ENCODE measurements at places on chromosomes 3 and 15.

- no peak for DNase-seq
These were observed 83.4 kb upstream of the POU1F1 start for GRCh38 chr3:87359826-87360225.

- no peak for DNase-seq
These were observed 241.2 kb downstream of the NTRK3 start for GRCh38 chr15:88015228-88015860.

- no peak for DNase-seq
These were observed 98.0 kb downstream of the KCNAB1 start for GRCh38 chr3:156218353-156218744.

DNA sequence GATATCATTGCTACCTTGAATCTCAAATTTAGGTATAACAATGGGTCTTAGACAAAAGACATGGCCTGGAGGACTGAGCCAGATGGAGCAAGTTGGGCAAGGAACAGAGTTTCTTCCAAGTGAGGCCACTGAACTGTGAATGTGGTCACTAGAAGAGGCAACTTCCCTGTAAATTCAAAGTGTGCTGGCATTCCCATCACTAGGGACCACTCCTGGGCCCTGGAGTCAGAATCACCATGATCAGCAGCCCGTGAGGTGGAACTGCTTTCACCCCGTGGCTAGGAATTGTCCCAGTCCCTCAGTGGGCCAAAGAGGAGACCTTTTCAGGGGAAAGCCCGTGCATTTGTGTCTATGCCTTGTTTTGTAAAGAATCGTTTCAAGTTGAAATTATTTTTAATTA lies 47.3 kb downstream of the HES1 start:
- no peak for DNase-seq

DNA sequence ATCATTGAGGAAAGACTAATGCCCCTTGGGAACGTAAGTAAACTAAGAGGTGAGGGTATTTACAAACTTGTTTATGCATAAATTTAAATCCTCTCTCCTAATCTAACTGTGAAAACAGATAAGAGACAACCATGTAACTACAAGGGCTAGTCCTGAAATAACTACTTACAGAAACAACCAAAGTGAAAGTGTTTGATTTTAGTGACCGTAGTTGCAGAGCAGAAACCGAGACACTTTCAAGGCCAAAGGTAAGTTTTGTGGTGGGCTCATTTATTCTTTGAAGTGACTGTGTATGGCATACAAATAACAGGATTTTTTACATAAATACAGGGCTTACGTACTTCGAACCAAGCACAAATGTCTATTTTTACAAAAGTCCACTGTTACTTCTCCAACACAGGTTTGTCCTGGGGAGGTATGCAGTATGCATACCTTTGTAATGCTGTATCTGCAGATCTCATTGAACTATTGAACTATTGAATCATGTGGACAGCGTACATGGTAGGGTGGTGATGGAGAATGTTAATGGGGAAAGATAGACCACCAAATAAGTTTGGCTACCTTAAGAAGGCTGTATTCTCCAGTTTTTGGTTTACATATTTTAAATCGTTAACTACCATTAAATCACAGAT lies 99.6 kb upstream of the RBMS3 start:
- no peak for DNase-seq

DNA sequence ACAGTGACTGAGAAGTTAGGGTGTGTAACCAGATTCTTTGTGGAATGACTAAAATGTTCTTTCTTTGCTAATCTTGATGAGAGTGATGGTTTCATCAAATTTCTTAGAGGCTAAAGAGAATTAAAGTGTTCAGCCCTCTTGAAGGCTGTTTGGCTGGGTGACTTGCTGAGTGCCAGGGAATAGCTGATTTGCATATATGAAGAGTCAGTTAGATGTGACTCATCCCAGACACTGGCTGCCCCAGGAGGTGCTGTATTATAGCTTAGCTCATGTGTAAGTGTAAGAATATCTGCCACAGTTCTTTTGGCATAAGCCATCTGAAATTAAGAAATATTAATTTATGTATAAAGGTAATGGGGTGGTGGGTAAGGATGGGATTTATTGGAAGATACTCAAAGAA lies 535.1 kb downstream of the NLGN1 start:
- DNase-seq: peak; percentile 29

DNA sequence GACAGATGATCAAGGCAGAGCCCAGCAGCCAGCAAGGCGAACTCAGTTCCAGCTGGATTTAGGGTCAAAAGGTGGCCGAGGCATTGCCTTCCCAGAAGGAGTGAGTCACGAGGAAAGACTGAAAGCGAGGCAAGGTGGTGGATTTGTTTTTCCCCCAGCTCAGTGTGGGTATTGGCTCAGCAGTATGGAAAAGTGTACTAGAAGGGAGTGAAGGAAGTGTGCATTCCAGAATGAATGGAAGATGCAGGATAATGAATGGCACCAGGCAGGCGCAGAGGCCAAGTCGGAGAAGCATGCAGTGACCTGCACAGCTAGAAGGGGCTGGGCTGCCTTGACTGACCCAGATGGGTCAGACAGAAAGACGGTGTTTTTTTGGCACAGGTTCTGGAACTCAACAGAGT lies 46.3 kb downstream of the FOXP1 start:
- peak; percentile 94 for DNase-seq

DNA sequence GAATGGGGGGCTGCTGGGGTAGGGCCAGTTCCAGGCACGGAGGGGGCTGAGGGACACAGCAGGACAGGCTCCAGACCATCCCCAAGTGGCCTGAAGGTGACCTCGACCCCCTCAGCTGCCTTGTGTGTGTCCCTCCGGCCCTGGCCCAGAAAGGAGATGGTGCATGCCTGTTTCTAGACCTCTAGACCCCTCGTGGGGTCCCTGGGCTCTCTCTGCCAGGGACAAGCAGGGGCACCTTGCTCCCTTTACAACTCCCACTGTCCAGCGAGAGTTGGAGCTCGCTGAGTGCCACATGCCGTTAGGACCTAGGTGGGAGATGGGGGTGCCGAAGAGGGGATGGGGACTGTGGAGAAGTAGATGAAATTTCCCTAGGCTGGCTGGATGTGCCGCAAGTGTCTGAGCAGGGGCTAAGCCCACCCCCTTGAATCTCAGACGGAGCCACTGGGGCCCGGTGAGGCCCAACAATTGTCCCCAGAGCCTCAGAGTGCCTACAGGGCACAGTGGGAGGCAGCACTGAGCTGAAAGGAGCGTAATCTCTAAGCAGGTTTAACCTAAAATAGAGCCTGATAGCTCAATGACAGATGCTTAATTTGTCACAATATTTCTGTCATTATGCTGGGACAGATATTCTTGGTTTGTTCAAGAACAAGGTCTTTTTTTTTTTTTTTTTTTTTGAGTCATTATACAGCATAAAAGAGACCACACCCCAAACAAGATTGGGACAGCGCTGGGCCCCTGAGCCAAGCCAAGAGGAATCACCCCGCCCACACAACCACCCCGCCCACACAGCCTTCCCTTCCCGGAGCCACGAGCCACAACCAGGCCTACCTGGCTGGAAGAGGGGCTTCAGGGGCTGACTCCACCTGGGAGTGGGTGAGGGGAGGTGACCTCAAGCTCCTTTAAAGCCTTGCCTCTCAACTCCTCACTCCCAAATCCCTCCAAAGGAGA lies 23.6 kb upstream of the KLF13 start:
- peak; percentile 33 for DNase-seq

- DNase-seq: no peak
These were observed 133.3 kb downstream of the CHDH start for GRCh38 chr3:53712817-53713388.

DNA sequence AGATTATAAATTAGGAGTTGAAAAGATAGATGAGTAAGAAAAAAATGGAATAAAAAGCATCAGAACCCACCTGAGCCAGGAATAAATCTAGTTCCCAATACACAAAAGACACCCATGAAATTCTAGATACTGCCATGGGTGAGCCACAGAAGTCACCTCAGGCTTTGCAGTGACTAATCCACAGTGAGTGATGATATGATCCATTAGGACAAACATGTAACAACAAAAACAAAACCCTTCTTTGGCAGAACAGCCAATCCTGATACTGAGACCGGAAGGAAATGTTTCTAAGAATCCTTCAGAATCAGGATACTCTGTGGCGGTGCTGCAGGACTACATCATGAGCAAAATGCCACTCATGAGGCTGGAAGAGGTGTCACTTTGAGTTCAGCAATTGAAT lies 15.0 kb upstream of the MINDY4B start:
- peak; percentile 20 for DNase-seq

DNA sequence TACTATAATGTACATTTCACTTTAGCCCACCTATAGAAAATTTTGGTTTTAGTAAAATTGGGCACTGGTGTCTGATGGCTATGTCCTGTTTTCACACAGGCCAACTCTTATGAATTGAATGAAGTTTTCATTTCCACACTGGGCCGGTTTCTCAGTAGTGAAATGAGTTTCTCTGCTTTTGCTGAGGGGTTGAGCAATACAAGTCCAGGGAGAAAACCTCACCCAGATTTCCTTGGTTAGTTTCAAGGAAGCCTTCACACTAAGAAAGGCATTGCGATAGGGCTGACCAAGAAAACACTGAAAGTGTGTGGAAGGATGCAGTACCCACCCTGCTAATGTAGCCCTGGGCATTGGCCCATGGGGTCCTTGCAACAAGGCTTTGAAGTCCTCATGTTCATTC lies 331.5 kb upstream of the CFAP20DC start:
- DNase-seq: no peak

GRCh38 chr15:96130734-96131133 lies 199.8 kb upstream of the NR2F2 start:
- no peak for DNase-seq

DNA sequence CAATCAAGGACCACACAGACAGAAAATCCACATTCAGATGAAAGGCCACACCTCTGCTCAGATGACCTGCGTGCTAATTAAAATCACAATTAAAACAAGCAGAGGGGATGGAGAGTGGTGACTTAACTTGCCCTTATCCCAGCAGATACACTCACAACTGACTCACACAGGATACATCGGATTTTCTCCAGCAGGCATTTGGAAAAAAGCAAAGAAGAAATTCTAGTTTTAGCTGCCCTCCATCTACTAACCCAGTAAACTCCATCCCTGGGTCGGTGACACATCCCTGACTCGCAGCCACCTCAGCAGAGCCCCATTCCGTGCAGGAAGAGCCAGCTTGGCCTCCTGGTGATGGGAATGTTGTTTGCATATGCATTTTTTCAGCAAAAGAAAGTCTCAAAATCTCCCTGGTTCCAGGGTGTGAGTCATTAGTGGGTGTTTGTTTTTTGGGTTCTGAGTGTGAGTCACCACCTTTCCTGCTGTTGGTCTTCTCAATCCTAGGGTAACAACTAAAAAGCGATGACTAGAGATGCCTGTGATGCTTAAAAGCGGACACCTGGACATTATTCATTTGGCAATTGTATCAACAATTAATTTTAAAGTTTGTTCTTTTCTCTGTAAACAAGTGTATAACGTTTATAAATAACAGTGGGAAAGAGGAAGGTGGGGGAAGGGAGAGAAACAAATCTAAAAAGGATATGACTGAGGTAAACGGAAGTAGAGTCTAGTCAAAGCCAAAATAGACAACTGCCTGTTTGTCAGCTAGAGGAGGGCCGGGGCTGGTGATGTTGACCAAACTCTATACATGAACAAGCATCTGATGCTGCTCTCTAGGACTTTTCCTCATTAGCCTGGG lies 49.8 kb upstream of the SLC4A7 start:
- peak; percentile 99 for DNase-seq

- peak; percentile 57 for DNase-seq
These were observed 18.1 kb upstream of the IL1RAP start for GRCh38 chr3:190495796-190496195.

- peak; percentile 50 for DNase-seq
These were observed 123.2 kb downstream of the RAP2B start for GRCh38 chr3:153285194-153285641.

DNA sequence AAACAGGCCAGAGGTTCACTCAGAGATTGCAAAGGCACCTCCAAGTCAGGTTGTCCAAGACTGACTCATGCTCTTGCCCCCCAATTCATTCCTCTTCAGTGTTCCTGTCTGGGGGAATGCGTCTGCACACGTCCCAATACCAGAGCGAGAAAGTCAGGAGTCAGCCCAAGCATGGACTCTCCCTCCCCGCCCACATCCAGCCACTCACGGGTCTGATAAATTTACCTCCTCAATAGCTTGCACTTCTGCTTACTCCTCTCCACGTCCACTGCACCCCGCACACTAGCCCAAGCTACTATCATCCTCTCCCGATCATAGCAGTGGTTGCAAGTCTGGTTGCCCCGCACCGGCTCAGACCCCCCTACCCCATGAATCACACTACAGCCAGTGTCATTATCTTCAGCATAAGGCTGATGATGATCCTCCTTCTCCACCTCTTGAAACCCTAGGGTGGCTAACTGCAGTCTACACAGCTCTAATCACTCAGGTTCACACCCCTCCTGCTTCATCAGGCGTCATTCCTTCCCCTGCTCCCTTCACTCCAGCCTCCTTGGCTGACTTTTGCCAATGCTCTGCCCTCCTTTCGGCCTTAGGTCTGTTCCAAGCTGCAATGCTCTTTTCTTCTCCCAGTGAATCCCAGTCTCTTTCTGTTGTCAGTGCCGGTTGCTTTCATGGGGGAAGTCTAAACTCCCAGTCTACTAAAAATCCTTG lies 27.6 kb upstream of the MYO1E start:
- DNase-seq: no peak

DNA sequence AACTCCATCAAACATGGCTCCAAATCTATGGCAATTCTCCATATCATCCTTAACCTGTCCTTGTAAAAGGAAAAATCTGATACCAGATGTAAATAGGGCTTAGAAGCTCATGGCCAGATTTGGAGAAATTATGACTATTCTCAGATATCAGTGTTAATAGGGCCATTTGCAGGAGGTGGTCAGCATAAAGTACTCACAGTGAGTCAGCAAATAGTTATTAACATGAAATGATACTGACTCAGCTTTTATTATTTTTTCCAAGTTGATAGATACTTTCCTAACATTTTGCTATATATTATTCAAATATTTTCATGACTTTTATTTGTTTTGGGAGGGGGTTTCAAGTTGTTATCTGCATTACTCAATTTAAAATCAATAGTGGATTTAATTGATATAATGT lies 255.8 kb downstream of the MFSD1 start:
- DNase-seq: no peak

DNA sequence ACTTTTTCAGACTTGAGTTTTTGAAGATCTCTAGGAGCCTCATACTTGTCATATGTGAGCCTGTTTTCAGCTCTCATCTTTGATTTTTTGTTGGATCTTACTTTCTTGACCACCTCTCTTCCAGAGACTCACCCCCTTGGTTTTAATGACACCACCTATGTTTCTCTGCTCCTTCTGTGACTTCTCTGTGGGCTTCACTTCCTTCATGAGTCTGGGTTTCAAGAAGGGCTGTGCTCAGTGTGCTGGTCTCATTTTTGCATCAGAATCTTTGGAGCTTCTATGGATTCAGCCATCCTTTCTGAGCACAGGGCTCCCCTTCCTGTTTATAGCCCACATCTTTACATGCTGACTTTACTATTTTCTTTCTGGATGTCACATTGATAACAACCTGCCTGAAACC lies 17.7 kb downstream of the PPM1L start:
- DNase-seq: no peak

Data from cardiac fibroblast (primary cell).